ENCODE measurements at places on chromosomes 6 and 20. TPM values are rescaled to one million over a fixed set of nuclear protein-coding genes. Genes with fewer than 3 reads are reported as not detected.

CDSN gene
- total RNA-seq = not detected

- DNase-seq = no peak
Observed at GRCh38 chr20:40982415-40983145, 46.0 kb upstream of the TOP1 start.

SAMD10 gene
- 4.1 TPM for total RNA-seq

BEND3 gene
- 1.6 TPM for total RNA-seq

- DNase-seq = no peak
Observed at GRCh38 chr6:75893058-75893775, 144.2 kb downstream of the MYO6 start.

DNA sequence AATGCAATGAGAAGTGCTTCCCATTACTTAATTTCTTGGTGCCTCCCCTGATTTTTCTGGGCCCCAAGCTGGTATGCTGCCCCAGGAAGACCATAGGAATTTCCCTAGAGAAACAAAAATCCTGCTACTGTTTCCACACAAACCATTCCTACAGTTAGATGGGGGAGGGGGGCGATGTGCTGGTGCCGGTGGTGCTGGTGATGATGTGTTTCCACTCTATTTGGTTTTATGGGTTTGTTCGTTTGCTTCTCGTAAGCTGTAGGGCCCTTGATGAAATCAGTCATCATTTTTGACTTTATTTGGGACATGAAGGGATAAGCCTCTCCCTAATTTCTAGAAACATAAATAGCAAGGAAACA is 105.1 kb downstream of the MKKS start:
- no peak for DNase-seq

DNA sequence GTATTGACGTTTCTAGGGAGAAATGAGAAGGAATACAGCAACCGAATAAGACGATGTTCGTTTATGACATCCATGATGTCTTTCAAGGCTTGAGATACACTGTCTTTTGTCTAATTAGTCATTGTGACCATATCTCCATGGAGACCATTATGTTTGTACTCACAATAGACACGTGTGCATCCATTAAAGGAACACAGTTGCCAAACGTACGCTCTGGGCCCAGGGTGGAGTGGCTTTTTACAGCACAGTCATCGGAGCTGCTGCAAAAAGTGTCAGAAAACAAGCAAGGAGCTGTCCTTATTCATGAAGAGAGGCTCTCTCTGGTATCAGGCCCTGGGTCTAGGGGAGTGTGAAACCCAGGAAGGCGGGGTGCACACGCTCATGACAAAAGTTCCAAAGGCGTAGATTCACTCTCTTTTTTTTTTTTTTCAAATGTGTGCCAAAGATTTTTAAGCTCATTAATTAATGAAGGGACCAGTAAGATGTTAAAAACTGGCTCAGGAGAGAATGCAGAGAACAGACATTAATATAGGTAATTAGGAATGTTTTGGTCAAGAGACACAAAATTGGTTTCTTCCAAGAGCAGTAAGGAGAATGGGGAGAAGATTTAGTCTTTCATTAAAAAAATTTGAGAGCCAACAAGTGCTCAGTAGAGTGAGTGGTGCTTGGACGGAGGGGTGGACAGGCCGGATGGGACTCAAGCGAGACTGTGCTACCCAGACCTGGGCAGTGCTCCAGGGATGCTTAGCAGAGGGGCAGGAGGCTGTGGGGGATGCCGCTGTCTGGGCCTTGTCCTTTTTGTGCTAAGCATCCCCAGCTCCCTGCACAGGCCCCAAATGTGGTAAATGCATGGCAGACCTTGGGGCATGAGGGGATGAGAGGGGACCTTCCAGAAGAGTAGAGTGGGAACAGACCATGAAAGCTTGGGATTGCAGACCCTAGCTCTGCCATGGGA is 34.9 kb upstream of the GTSF1L start:
- no peak for DNase-seq

SCGN gene
- total RNA-seq = not detected

SLC26A8 gene
- total RNA-seq = 0.33 TPM

- peak; percentile 79 for DNase-seq
Observed at GRCh38 chr6:36984581-36985416, 1.2 kb downstream of the MTCH1 start.

HAO1 gene
- total RNA-seq = not detected

GRCh38 chr6:85237478-85237877 is 212.4 kb upstream of the NT5E start:
- no peak for DNase-seq

DNA sequence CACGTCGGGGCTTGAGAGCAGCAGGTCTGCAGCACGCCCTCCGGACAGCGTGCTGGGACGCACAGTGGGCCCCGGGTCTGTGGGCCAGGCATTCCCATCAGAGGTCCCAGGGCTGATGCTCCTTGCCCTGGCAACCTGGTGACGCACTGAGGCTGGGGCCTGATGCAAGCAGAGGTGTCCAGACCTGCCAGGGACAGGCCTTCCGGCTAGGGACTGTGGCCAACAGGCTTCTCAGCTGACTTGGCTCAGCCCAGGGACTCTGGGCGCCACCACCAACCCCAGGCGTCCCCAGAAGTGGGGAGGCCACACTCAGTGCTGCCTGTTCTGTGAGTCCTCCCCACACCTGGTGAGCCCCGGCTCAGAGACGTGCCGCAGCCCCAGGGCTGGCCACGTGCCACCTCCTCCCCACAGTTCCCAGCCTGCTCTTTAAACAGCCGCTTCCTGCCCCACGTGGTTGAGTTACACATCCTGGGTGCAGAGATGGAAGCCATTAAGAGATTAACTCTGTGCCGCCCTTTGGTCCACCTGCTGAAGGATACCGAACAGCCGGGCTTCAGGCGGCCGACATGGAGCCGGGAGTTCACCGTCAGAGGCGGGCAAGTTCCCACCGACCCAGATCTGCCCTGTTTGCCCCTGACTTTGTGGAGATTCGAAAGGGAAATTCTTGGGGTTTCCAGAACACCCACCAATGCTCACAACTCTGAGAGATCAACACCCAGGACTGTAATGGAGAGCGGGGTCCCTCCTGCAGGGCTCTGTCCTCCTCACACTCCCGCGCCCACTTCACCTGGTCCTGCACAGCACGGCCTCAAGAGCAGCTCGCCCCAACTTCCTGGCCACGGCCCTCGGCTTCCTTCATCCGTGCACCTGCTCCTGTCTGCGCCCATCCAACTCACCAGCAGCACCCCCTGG is 37.6 kb upstream of the ZBP1 start:
- DNase-seq = peak; percentile 79

DNA sequence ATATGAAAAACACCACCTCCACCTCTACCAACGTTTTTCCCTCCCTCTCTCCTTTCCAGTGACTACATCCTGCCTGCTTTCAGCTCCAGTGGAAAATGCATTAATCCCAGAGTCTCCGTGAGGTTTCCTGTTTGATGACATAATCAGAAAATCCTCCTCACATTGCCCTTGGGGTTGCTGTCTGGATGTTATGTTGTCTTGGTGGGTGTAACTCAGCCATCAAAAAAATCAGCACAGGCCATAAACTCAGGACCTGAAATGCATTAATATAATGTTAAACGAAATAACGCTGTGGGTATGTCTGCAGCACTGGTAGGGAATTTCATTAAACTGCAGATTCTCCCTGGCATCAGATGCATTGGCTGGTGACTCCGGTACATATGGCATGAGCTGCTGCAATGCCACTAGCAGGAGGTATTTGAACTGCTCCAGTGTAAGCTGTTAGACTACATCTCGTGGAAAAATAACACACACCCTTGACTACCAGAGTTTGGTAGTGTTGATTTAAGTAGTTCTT is 297.8 kb downstream of the PRL start:
- no peak for DNase-seq

- no peak for DNase-seq
Observed at GRCh38 chr6:49543087-49543858, 7.2 kb upstream of the C6orf141 start.

DNA sequence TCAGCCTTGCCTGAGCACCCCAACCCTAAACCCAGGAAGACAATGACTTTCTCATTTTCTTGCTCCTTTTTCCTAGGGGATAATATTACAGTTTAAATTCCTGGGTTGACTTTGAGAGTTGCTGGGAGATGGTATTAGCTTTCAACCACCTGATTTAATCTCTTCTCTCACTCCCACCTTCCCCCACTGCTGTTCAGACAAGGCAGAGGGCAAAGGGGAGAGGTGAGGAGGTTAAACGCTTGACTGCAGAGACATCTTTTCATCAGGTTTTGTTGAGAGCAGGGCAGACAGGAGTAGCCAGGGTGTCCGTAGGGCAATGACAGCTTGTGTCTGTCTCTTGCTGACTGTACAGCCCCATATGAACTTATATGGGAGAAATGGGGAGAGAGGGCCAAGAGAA is 811.2 kb downstream of the MAFB start:
- DNase-seq = no peak

- DNase-seq = no peak
Observed at GRCh38 chr6:16948396-16948795, 153.5 kb upstream of the STMND1 start.

GRCh38 chr6:148827416-148828045 is 80.7 kb downstream of the UST start:
- no peak for DNase-seq

- no peak for DNase-seq
Observed at GRCh38 chr6:11140056-11140455, 28.5 kb upstream of the ERVFRD-1 start.

Data from aorta (tissue), 5 donors.